ENCODE measurements at places on chromosomes 1 and 21. TPM values are rescaled to one million over a fixed set of nuclear protein-coding genes. Genes with fewer than 3 reads are reported as not detected.

Gene CPLANE2
- 5.0 TPM for total RNA-seq

Gene C1orf115
- 19.8 TPM for total RNA-seq

Gene FNDC5
- 68.3 TPM for total RNA-seq

Gene RGSL1
- total RNA-seq: not detected

Gene DNAJC6
- 17.3 TPM for total RNA-seq

Gene TSNAX
- total RNA-seq: 26.3 TPM

Gene CNKSR1
- 0.52 TPM for total RNA-seq
